ENCODE measurements at places on chromosomes 1 and 21.
A peak's percentile ranks its signal among the peaks of the same experiment; 100 is the strongest.

GRCh38 chr1:218845589-218845988, 328.1 kb upstream of the LYPLAL1 start:
- DNase-seq, result no peak

GRCh38 chr21:29338256-29338655, 39.5 kb downstream of the BACH1 start:
- no peak for DNase-seq

- DNase-seq, result no peak
These were observed 119.4 kb downstream of the PRDM16 start for GRCh38 chr1:3188150-3188971.

- no peak for DNase-seq
These were observed 55.9 kb downstream of the CNST start for GRCh38 chr1:246622035-246622652.

- no peak for DNase-seq
These were observed 4.9 kb upstream of the BRWD1 start for GRCh38 chr21:39318091-39318959.

- no peak for DNase-seq
These were observed 57.3 kb upstream of the BCAR3 start for GRCh38 chr1:93738926-93739325.

DNA sequence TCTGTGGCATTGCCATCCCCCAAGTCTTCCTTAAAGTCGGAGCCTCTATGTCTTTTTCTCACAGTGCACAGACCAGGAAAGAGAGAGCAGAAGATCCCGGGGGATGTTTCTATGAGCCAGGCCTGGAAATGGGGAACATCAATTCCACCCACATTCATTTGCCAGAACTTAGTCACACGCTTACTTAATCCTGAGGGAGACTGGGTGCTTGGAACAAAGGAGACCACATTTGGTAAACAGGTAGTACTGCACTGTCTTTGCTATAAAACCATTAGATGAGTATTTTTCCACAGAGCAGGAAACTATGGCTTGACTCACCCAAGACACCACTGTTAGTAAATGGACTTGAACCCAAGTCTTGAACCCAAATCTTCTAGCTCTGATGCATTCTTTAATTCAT, 60.7 kb upstream of the CTTNBP2NL start:
- no peak for DNase-seq

DNA sequence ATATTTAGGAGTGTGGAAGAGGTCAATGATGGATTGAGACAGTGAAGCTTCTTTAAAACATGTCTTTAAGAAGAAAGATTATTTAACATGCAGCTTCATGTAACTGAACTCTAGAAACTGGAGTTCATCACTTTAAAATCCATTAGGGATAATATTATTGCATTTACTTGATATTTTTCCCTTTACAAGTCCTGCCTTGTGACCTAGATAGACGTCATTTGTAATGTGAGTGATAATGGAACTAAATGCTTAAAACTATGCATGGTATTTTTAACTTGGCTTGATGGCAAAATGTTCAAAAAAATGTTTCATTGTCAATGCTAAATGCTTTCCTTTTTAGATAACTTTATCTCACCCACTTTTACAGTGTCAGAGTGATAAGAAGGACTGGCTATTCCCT, 723.7 kb downstream of the RWDD3 start:
- DNase-seq, result no peak

DNA sequence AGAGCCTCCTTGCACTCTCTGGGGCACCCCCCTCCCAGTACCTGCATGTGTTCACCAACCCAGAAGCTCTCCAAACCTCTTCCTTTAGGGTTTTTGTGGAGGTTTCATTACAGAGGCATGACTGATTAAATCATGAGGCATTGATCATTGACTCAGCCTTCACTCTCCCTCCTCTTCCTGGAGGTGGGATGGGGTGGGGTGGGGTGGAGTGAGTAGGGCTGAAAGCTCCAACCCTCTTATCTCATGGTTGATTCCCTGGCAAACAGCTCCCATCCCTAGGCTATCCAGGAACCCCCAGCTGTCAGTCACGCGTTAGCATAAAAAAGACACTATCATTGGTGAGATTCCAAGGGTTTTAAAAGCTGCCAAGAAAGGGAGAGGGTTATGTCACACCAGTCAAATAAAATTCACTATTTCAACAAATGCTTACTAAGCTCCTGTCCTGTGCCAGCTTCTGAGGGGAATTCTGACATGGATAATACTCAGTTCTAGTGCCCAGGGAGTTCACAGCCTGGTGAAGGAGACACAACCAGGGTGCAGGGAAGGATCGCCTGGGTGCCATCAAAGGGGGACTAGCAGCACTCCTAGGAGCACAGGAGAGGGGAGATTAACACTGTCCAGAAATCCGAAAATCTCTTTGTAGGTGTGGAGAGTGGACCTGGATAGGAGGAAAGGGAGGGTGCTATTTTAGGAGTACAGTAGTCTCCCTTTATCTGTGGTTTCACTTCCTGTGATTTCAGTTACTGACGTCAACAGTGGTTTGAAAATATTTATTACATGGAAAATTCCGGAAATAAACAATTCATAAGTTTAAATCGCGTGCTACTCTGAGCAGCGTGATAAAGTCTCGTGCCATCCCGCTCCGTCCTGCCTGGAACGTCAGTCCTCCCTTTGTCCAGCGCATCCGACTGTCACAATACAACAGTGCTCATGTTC, 6.8 kb upstream of the IL24 start:
- DNase-seq, result no peak

- no peak for DNase-seq
These were observed 30.1 kb upstream of the IL10 start for GRCh38 chr1:206802401-206802800.

GRCh38 chr1:206479183-206480125, 9.2 kb downstream of the IKBKE start:
- DNase-seq, result peak; percentile 64

GRCh38 chr1:207069061-207069460, 16.0 kb downstream of the PFKFB2 start:
- no peak for DNase-seq

GRCh38 chr1:101107496-101108110, 82.0 kb upstream of the DPH5 start:
- DNase-seq, result no peak

DNA sequence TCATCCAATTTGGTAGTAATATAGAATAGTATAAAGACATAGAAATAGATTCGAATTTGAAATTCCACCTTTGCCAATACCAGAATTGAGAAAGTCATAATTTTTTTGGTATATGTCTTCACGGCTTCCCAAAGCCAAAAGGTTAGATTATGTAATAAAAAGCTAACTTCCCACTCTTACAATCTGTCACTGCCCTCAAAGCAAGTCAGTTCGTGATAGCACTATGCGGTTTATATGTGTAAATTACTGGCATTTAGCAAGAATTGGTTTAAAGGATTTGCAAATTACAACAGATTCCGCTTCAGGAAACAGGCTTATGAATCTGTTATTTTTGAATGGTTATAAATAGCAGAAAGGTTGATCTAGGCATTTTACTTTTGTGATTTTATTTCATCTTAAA, 679.4 kb upstream of the ADGRL2 start:
- no peak for DNase-seq

DNA sequence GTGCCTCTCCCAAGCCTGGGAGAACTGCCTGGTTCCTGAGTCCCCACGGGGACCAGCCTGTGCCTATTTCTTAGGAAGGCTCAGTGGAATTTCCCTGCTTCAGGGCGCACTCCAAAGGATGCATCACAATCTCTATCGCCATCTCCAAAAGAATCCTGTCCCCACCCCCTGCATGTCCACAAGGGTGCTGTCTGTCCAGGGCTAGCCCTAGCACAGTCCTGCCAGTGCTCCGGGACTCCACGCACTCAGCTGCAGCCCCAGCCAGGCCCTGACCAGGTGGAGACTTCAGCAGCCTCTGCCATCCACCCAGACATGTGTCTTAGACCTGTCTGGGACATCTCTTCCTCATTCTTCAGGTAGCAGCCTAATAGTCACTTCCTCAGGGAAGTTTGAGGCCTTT, 199.7 kb downstream of the GRIK3 start:
- no peak for DNase-seq

DNA sequence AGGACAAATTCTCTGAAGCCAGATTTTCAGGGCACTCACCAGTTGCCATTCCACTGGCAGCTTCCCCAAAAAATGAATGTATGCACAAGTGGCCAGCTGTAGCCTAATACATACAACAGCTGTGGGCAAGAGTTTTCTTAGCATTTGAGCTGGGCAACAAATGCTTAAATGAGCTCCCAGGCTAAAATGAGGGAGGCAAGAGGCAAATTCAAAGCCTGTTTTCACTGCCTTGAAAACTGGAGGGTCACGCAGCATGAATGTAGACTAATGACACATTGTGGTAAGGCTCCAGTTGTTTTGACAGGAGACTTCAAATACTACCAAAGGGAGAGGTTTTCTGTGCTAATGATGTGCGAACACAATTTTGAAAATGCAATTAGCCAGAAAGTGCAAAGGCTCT, 88.2 kb downstream of the TIAM1 start:
- DNase-seq, result no peak

DNA sequence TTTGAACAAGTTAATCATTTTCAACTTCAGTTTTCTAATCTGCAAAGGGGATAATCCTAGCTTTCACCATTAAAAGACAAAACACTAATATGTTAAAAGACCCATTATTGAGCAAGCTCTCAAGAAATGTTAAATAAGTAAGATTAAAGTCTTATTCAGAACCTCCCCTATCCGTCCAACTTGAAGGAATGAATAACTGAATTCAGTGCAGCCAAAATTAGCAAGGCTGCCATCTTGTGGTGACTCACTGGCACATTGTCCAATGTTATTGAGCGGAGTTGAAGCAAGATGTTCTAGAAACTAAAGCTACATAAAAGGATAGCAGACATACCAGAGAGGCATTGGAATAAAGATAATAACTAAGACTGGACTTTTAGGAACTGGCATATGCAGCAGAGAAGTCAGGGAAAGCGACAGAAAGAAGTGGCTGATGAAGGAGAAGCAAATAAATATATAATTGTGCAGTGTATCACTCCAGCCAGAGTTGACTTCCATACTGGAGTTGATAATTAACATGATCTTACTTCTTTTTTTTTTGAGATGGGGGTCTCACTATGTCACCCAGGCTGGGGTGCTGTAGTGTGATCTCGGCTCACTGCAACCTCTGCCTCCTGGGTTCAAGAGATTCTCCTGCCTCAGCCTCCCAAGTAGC, 8.2 kb upstream of the CAP1 start:
- no peak for DNase-seq

DNA sequence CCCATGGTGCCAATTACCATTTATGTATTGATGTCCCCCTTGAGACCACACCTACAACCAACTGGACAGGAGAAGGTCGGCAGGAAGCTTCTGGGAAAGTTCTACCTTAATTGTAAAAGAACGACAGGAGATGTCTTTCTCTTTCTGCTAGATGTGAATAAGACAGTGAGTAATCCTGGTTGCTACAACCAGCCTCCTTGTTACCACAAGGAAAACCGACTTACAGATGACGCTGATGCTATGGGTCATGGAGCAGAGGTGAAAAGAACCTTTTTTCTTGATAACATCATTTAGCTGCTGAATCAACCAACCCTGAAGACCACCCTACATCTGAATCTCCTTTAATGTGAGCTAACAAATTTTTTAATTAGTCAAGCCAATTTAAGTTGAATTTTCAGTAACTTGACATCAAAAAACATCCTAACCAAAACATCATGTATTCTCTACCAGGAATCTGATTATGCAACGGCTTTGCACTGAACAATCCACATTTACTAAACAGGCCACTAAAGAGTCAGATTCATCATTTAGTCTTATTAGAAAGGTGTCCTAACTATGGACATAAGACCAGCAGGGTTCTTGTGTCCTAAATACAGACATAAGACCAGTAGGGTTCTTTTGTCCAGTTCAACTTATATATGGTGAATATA, 23.0 kb downstream of the RGS2 start:
- DNase-seq, result no peak

DNA sequence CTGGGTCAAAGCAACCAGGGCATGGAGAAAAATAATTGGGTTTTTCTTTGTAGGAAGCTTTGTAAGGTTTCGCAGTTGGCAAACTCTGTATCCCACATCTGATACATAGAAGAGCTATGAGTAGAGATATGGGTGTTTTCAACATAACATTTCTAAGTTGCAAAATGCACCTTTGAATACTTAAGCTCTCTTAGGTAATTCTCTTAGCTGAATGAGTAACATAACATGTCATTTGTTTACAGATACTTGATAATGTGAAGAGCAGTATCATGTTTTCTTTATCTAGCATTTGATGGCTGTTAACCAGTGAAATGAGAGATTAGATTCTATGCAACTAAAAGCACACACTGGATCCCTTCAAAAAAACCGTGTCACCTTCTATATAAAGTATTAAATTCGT, 21.6 kb downstream of the RAVER2 start:
- DNase-seq, result no peak

DNA sequence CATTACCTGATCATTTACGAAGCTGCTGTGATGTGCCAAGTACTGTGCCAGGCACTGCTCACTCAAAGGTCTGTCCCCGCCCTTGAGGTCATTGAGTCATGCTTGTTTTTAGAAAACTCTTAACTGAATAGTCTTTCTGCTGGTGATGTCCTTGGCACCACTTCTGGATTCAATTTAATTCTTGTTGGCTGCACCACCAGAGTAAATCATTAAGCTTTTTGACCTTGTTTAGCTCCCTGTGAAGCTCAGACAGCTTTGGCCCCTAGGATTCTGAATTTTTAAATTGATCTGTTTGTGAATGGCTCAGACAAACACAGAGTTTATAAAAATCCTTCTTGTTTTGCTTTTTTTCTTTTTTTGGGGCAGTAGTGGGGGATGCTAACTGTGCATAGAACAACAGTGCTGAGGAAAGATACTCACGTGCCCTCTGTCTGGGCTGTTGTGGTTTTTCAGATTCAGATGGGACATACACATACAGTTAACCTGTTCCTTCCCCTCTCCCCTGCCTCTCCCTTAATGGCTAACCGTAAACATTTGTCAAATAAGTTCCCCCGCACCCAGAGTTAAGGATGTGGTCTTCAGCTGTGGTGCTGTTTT, 67.6 kb downstream of the MTR start:
- no peak for DNase-seq

- no peak for DNase-seq
These were observed 301.1 kb downstream of the PTPRC start for GRCh38 chr1:198939956-198940355.

- no peak for DNase-seq
These were observed 9.9 kb upstream of the CLSTN1 start for GRCh38 chr1:9833632-9834031.

DNA sequence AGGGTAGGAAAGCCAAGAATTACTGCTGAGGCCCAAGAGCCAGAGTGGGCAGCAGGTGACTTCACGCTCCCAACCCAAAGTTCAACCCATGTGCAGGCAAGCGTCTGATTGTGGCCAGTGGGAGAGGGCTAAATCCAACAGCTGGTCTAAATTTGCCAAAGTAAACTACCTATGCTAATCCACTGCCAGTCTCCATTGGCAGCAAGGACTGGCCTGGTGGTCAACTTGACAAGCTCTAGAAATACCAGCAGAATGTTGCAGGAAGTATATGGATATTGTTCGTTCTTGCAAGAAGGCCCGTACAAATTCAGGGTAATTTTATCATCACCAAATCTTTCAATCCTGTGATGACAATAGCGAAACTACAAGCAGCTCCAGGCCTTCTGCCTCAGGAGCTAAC, 1.5 kb downstream of the TMEM63A start:
- DNase-seq, result no peak

- DNase-seq, result no peak
These were observed 12.6 kb upstream of the RCSD1 start for GRCh38 chr1:167617153-167618147.
